Esophagus squamous epithelium (tissue), 5 donors: ENCODE measurements at places on chromosomes 5 and 9. TPM values are rescaled to one million over a fixed set of nuclear protein-coding genes. Genes with fewer than 3 reads are reported as not detected.

DOK3 gene
- total RNA-seq = 2.4 TPM

ANKRD55 gene
- not detected for total RNA-seq

CDKN2A gene
- 8.7 TPM for total RNA-seq

- H3K4me3 ChIP-seq = no peak overlapping the region
- no peaks in the 10 kb centered on the region for H3K27me3 ChIP-seq
- H3K4me1 ChIP-seq = no peaks in the 10 kb centered on the region
- DNase-seq = no peak
These were observed 60.3 kb upstream of the EPB41L4A start for GRCh38 chr5:112479418-112479817.

DNA sequence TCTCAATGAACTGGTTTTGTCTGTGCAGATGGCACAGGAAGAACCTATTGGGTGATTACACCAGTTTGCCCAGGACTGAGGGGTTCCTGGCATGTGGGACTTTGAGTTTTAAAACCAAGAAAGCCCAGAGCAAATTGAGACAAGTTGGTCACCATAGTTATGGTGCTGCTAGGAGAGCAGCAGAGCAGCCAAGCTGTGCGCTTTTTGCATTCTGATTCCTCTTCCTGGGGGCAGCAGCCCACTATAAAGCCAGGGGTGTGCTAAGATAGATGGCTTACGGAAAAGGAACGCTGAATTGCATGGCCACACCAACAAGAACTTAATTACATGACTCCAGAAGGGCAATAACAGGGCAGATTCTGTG is 49.7 kb downstream of the TIMD4 start:
- H3K36me3 ChIP-seq = no peaks in the 10 kb centered on the region
- no peaks in the 10 kb centered on the region for H3K27me3 ChIP-seq
- H3K4me3 ChIP-seq = no peak overlapping the region
- H3K27ac ChIP-seq = no peak overlapping the region

GRCh38 chr5:107894361-107894760 is 223.6 kb upstream of the EFNA5 start:
- no peaks in the 10 kb centered on the region for H3K27me3 ChIP-seq
- H3K4me1 ChIP-seq = no peaks in the 10 kb centered on the region
- no peaks in the 10 kb centered on the region for H3K36me3 ChIP-seq
- DNase-seq = no peak
- H3K27ac ChIP-seq = no peak overlapping the region
